Activated effector memory CD4-positive, alpha-beta T cell treated with anti-CD3 and anti-CD28 coated beads, Interleukin-2, amount 50 U/mL, for 16 hours (primary cell): ENCODE measurements at places on chromosomes 7 and 10.

DNA sequence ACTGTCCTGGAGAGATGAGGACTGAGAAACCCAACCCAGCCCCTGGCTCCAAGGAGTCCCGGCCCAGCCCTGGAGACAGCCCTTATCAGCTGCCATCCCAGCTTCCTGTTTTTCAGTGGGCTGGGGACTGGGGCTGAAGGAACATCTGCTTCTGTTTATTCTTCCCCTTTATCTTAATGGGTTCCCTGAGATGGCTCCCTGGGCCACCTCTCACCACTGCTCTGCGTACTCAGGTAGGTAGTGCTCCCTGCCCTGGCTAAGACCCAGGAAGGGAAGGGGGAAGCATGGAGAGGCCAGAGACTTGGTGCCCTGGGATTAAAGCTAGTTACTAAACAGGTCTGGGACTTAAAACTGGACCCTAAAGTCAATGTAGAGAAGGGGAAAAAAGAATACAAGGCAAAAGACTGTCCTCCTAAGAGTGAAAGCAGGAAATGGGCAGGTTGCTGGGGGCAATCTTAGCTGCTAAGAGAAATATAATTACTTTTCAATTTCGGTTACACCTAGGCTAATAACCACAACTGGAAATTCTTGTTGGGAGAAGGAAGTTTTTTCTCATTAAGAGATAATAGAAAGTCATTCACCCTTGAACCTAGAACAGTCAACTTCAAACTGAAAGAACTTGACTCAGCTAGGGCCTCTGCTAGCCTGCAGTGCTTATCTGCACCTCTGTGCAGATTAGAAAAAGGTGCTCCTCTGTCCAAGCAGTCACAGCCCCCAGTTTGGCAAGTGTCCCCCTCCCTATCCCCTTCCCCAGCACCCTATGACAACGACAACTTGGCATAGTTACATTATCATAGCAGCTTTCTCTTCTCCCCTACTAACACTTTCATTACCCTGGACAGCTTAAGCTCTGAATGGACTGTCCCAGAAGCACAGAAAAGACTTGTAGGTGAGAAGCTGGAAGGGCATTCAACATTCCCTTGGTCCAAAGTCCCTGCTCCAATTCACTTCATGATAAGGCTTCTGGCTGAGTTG is 65.6 kb upstream of the KDM7A start:
- DNase-seq = no peak

DNA sequence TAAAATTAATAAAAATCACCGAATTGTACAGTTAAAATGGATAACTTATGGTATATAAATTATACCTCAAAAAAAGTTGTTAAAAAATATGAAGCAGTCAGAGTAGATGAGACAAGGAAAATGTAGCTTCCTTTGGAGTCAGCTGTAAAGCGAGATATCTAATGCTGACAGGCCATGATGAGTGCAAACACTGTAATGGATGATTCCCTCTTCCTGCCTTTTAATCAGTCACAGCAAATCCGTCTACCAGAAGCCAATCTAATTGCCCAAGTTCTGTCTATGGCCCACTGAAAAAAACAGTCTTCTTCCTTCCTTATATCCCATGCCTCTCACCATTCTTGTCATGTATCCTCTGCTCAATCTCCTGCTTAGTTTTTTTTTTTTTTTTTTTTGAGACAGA is 59.9 kb upstream of the DNAJB12 start:
- DNase-seq = no peak

GRCh38 chr7:14630048-14630447 is 272.5 kb downstream of the DGKB start:
- DNase-seq = no peak

GRCh38 chr10:9733766-9734165 is 1283.9 kb upstream of the CELF2 start:
- DNase-seq = no peak

DNA sequence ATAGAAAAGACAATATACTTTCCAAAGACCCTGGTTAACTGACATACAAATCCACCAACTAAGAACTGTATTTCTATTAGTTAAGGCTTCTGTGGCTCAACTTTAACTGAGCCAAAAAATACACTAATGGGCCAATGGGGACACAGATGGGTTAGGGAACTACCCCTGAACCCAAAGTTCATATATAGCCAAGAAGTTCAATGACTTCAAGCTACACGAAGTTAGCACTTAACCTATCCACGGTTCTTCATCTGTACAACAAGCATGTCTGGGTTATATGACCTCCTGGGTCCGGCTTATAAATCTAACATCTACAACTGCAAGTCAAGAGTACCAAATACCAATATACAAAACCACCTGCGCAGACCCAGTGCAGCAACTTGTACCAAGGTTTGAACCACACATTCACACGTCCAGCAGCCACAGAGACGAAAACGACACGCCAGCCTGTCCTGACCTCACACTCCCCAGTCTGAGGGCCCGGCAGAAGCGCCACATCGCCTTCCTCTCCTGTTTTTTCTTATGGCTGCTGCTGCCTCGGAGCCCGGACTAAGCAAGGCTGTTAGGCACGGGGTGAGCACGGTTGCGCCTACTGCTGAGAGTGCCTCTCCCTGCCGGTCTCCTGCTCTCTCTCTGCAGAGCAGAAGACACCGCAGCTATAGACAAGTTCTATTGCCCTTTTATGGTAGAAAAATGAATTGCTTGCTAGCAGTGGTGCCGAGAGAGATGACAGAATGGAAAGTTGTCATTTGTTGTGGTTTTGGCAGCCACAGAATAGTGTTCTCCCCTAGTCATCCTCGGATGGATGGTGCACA is 86.3 kb downstream of the RNF216 start:
- DNase-seq = peak; percentile 88

DNA sequence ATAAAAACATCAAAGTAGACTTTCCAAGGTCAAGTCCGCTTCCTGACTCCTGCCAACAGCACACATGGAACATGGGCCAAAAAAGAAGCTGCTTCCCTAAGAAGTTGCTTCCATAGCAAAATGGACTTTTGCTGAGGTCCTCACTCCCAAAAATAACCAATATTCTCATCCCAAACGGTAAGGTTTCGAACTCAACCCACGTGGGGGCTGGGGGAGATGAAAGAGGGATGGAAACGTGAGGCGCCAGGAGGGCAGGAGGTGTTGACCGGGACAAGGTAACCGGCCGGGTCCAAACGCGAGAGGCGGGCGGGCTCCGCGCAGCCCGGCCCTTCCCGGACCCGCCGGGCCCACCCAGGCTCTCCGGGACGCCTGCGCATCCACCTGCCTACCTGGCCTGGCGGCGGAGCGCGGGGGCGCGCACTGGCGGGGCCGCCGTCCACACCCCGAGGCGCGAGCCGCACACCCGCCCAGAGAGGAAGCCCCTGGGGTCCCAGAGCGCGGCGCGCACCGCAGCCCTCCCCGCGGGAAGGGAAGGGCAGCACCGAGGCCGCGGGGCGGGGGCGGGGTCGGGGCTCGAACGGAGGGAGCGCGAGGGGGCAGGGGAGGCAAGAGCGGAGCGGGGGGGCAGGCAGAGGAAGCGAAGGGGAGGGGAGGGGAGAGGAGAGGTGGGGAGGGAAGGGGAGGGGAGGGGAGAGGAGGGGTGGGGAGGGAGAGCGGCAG is 742 bp downstream of the LMBR1 start:
- peak; percentile 87 for DNase-seq

DNA sequence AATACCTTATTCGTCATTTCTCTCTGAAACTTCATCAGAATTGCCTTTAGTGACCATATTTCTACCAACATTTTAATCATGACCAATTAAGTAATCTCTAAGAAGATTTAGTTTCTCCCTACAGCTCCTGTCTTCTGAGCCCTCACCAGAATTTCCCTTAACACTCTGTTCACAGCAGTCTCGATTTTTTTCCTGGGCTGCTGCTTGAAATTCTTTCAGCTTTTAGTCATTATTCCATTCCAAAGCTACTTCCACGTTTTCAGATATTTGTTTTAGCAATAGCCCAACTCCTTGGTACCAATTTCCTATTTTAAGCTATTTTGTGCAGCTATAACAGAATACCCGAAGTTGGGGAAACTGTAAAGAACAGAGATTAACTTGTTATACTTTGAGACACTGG is 192.4 kb upstream of the DKK1 start:
- DNase-seq = no peak

DNA sequence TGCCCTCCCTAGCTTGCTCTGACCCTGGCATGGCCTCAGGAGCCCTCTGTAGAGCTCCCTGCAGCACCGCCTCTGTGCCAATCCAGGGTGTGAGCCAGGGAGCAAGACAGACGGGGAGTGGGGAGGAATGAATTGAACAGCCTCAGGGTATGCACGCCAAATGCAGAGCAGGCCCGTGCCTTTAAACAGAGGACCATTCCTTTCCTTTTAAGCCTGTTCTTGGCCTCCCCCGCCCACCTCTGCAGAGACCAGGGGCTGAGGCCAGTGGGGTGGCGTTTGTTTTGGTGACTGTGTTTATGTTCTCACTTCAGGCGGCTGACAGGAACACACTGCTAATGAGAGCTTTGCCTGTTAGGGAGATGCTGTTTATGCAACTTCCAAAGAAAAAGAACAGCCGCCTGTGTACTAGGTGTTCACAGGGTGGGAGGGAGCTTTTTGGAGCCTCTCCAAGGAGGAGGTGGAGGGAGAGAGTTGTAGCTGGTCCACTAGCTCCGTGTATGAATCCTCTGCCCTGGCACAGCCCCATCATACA is 528.1 kb upstream of the DPP6 start:
- DNase-seq = no peak

GRCh38 chr7:51310131-51310583 is 6.5 kb downstream of the COBL start:
- DNase-seq = no peak

- DNase-seq = no peak
Measured at GRCh38 chr10:109993551-109994330, 14.0 kb upstream of the ADD3 start.
